OCI-LY7 (cell line): ENCODE measurements at places on chromosomes 6 and 20. TPM values are rescaled to one million over a fixed set of nuclear protein-coding genes. Genes with fewer than 3 reads are reported as not detected.

The CST1 gene
- not detected in 2 replicates for total RNA-seq

The IMPG1 gene
- total RNA-seq, result not detected in 2 replicates

The ZCCHC3 gene
- total RNA-seq, result 34.8 and 35.6 TPM in 2 replicates

The HCRTR2 gene
- total RNA-seq, result not detected in 2 replicates

The ID1 gene
- 2.0 and 3.6 TPM in 2 replicates for total RNA-seq

The BHLHE23 gene
- not detected in 2 replicates for total RNA-seq

The MRAP2 gene
- not detected in 2 replicates for total RNA-seq

The PI3 gene
- total RNA-seq, result not detected in 2 replicates

The TRIM15 gene
- not detected in 2 replicates for total RNA-seq

The TDP2 gene
- total RNA-seq, result 39.4 and 39.6 TPM in 2 replicates

The TNXB gene
- total RNA-seq, result 9.2 and 10.5 TPM in 2 replicates

The TMEM170B gene
- total RNA-seq, result 5.1 and 5.6 TPM in 2 replicates

The HLA-A gene
- total RNA-seq, result 393 and 415 TPM in 2 replicates

The MYMX gene
- not detected in 2 replicates for total RNA-seq

The KIAA0408 gene
- 0.46 and 0.74 TPM in 2 replicates for total RNA-seq

The CST4 gene
- total RNA-seq, result not detected in 2 replicates

The HLA-DRB1 gene
- 98.1 and 111 TPM in 2 replicates for total RNA-seq

The TASP1 gene
- total RNA-seq, result 15.1 and 15.5 TPM in 2 replicates

The PRL gene
- not detected in 2 replicates for total RNA-seq

The ULBP1 gene
- 1.9 and 2.3 TPM in 2 replicates for total RNA-seq

The SERINC3 gene
- total RNA-seq, result 55.4 and 62.7 TPM in 2 replicates

The ULBP3 gene
- 4.1 and 4.3 TPM in 2 replicates for total RNA-seq

The RPP40 gene
- total RNA-seq, result 9.6 and 12.2 TPM in 2 replicates

The PDE10A gene
- not detected in 2 replicates for total RNA-seq

The SAMD10 gene
- 11.9 and 13.3 TPM in 2 replicates for total RNA-seq

The LINC00237 gene
- not detected in 2 replicates for total RNA-seq

The KIF6 gene
- total RNA-seq, result 0.17 TPM in 1 of 2 replicates, not detected in the other

The CLPSL1 gene
- total RNA-seq, result not detected in 2 replicates

GRCh38 chr6:164753517-164753916 is 555.9 kb downstream of the C6orf118 start:
- DNase-seq, result no peak

GRCh38 chr6:44730771-44731391 is 343.4 kb downstream of the CDC5L start:
- DNase-seq, result no peak

- peak; percentile 87 for DNase-seq
Observed at GRCh38 chr20:52191132-52191915, at the start of gene ZFP64. Gene ZFP64 (minus strand): TSS chr20:52191779. CDS start chr20:52191636, 143 bp downstream.

DNA sequence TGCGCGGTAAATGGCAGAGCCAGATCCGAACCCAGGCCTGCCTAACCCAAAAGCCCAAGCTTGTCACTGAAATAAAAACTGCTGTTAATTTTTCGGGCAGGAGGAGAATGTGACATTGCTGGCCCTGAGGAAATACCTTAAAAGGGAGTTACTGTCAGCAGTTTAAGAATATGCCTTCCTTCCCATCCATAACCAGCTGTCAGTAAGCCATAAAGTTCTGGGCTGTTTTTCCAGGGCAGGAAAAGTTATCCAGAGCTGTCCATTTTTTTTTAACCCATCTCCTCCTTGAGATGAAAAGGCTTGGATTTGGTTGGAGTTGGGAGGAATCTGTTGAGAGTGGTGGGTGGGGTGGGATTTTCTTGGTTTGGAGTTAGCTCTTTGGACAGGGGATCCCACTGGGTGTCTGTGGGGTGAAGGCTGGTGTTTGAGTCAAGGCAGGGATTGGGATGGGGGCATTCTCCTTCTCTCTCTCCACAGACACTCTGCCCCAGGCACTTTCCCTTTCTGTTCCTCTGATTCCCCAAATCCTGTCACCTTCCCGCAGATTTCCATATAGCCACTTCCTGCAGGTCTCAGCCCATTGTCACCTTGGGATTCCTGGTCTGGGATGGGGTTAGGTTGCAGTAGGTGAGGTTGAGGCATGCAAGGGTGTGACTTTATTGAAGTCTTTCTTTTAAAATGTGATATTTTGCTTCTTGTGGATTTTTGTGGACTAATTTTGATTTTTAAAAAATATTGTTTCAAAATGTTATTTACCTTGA is 4.3 kb upstream of the KCNG1 start:
- DNase-seq, result no peak

GRCh38 chr6:6365242-6365641 is 44.8 kb upstream of the F13A1 start:
- no peak for DNase-seq

- no peak for DNase-seq
Observed at GRCh38 chr20:59996108-59996507, 37.9 kb downstream of the CDH26 start.

- no peak for DNase-seq
Observed at GRCh38 chr6:147119310-147119709, 84.9 kb upstream of the STXBP5 start.

GRCh38 chr6:65799389-65799788 is 92.4 kb upstream of the EYS start:
- no peak for DNase-seq

- DNase-seq, result no peak
Observed at GRCh38 chr6:149478631-149479314, 6.0 kb downstream of the ZC3H12D start.

- no peak for DNase-seq
Observed at GRCh38 chr6:164419099-164419498, 890.3 kb downstream of the C6orf118 start.

DNA sequence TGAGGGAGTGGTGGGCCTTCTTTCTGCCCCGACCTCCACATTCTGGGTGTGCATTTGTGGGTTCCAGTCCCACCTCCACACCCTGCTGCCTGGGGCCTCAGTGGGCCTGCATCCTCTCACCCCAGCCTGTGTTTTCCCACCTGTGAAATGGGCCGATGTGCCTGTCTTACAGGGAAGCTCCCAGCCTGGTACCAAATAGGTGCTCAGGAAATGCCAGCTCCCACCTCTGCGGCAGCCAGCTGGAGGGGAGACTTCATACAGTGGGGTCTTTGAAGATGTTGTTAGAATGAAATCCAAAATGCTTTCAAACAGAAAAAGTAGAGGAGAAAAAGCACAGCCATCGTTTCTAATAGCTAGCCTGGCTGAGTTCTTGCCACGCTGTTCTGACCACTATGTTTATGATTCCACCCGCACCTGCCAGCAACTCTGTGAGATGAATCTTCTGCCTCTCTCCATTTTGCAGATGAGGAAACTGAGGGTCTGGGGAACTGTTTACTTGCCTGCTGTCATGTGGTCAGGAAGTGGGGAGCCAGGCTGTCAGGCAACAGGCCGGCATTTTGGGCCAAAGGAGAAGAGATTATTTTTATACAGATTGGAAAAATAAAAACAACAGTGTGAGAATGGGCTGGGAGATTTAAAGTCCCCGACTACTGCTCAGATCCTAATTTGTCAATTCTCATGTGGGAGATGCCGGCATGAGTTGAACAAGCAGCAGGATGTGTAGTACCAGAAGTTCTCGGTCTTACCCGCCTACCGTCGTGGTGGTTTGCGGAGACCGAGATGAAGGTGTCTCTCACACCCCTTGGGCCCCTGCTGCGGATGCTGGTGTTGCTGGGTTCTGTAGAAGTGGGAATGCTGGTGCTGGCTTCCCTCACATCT is 4.6 kb downstream of the TMEM181 start:
- no peak for DNase-seq

DNA sequence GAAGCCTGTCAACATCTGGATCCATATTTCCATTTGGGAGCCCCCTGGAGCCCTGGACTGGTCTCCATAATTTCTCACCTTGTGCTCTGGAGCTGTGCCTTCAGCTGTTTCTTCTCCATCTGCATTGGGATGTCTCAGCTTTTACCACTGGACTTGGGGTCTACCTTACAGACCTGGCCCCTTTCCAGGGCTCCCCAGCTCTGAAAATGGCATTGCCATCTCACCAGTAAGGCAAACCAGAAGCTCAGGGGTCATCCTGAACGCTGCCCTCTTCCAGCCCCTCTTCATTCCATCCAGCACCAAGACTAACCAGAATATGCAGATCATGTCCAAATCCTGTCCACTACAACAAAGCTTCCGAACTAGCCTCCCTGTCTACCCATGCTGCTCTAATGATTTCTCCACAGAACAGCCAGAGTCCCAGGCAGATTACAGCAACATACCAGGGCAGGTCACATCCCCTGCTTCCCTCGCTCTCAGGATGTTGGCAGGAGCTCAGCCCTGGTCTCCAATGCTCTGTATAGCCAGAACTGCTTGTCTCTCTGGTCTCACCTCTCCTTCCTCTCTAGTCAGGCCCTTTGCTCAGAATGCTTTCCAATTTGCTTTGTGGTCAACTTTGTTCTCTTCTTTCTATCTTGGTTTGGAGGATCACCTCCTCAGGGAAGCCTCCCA is 17.7 kb upstream of the NNAT start:
- DNase-seq, result no peak

- DNase-seq, result peak; percentile 79
Observed at GRCh38 chr6:35139924-35140638, 1.1 kb downstream of the TCP11 start.

- peak; percentile 92 for DNase-seq
Observed at GRCh38 chr6:139124887-139125672, 9.8 kb upstream of the HECA start.

GRCh38 chr6:22362361-22362760 is 65.5 kb upstream of the PRL start:
- DNase-seq, result no peak

DNA sequence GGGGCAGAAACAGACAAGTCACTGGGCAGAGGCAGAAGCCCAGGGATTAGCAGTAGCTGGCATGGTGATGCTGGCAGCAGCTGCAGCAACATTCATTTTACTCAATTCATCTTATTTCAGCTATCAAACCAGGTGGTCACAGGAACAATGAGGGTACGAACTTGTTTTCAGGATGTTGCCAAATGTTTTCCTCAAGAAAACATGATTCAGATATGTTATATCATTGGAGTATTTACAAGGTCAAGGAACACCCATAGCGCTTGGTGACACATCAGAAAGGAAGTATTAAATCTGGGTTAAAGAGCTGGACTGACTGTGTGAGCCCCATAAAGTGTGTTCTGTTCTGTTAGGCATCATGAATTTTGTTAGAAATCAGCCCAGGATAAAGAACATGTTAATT is 456.9 kb upstream of the ID4 start:
- no peak for DNase-seq

DNA sequence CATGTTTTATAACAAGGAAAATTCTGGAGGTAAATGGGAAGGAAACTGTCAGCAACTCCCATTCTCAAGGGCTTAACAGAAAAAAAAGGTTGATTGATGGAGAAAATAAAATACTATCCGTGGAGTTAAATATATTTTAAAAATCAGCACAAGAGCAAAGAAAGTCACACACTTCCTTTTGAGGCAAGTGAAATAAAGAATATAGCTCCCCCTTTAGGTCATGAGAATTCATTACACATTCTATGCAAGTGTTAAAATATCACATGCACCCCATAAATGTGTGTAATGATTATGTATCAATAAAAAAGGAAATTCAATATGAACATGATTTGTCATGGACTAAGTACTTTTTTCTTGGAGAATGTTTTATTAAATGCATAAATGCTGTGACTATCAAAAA is 349.2 kb downstream of the TPBG start:
- peak; percentile 19 for DNase-seq

GRCh38 chr6:165652766-165653165 is 10.3 kb downstream of the PDE10A start:
- no peak for DNase-seq

GRCh38 chr6:144659202-144660182 is 374.4 kb downstream of the UTRN start:
- DNase-seq, result no peak

- DNase-seq, result no peak
Observed at GRCh38 chr6:15442467-15442866, 196.6 kb downstream of the JARID2 start.

GRCh38 chr6:80456724-80457438 is 350.4 kb downstream of the BCKDHB start:
- DNase-seq, result no peak

GRCh38 chr6:40778196-40778595 is 191.0 kb upstream of the LRFN2 start:
- no peak for DNase-seq

GRCh38 chr20:41135187-41135887 is 2.0 kb upstream of the PLCG1 start:
- peak; percentile 75 for DNase-seq

DNA sequence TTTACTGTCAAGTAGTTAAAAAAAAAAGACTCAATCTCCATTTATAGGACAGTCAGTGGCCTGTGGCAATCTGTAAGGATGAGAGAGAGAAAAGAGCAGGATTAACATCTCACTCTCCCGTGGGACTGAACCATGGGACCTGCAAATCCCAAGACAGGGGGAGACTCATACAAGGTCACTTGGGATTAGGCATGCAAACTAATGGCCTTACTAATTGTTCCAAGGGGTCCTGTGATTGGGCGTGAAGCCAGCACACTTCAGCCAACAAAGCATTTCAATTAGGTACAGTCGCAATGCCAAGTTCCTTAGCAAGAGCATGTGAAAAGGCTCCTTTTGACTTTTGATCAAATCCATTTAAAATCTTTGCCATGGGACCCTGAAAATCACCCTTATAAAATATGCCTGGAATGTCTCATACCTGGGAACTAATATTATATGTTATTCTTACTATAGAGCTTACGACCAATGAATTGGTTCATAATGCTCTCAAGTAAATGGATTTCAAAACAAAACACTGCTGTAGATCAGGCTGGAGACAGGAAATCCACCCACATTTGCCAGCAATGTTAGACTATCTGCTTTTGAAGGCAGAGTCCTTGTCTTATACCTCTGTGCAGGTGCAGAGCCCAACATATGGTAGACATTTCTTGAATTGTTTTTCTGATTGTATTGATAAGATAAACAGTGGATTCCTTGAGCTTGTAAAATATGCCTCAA is 412.5 kb downstream of the GJA1 start:
- DNase-seq, result no peak

GRCh38 chr6:55388211-55388610 is 60.9 kb downstream of the GFRAL start:
- no peak for DNase-seq
